ENCODE measurements at places on chromosomes 7 and 10. TPM values are rescaled to one million over a fixed set of nuclear protein-coding genes. Genes with fewer than 3 reads are reported as not detected.
A peak's percentile ranks its signal among the peaks of the same experiment; 100 is the strongest.

Gene GAD2
- total RNA-seq: not detected

Gene ZNF680
- total RNA-seq: 40.6 TPM

Gene CALML5
- not detected for total RNA-seq

Gene TAS2R41
- total RNA-seq: not detected

DNA sequence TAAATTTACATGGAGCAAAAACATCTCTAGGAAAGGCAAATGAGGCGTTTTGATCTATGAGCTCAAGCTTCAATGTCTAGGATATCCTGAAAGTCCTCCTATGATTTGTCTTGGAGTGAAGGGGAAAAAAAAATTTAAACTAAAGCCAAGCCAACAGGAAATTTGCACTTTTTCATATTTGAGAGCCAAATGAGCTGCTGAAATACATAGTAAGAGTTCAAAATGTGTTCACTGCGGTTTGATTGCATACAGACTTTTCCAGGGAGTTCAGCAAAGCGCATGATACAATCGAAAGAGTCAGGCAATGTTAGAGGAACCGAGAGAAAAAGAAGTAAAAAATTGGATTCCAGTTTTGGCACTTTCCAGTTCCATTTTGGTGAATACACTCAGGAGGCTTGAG lies 633.4 kb upstream of the MGMT start:
- DNase-seq: no peak

DNA sequence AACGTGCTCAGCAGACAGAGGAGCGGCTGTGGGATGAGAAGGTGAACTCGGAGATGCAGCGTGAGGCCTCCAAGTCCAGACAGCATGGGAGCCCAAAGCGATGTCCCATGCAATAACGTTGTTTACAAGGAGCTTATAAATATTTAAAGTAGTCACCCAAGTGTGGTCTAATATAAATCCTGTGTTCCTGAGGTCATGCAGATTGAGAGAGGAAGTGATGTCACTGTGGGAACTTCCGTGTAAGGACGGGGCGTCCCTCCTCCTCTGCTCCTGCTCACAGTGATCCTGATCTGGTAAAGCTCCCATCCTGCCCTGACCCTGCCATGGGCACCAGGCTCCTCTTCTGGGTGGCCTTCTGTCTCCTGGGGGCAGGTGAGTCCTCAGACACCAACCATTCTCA lies 94.7 kb upstream of the PRSS58 start:
- no peak for DNase-seq

DNA sequence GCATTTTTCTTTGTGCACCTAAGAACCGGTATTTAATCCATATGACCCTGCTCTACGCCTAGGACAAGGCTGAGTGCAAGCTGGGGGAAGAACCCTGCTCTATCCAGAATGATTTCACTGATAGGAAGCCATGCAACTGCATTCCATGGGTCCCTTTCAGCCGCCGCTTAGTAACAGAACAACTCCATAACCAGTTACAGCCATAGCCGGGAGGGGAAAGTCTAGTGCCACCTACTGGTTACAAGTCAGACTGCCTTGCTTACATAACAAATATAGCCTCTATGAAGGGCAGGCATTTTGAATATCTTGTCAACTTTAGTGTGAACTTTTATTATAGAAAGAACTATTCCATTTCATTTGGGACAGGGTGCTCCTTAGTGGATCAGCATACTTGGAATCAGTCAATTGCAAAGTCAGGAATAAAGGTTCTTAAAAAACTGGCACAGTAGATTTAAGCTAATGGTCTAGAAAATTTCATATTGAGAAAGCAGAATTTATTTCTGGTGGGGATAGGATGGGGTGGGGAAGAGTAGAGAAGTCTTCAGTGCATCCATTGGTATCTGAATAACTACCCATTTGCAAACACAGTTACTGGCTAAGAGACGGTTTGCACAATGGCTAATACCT lies 521.7 kb downstream of the ADRA2A start:
- DNase-seq: peak; percentile 58

- no peak for DNase-seq
These were observed 20.6 kb upstream of the VPS41 start for GRCh38 chr7:38929460-38930171.

DNA sequence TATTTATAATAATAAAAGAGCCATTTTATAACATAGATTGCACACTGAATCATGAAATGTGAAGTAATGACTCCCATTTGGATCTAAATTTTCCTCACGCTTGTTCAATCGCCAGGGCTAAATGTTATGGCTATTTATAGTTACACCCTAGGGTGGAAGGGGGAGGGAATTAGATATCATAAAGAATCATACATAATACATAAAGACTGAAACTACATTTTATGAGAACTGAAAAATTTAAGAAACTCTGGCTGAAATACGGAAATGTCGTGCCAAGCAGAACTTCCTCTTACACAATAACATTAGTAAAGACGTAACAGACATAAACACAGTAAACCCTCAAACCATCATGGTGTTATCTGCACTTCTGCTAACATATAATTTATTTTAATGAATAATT lies 327.5 kb upstream of the PHF14 start:
- DNase-seq: no peak

GRCh38 chr10:124198871-124199270 lies 105.5 kb upstream of the CHST15 start:
- DNase-seq: no peak

GRCh38 chr7:85041605-85042216 lies 145.1 kb downstream of the SEMA3D start:
- peak; percentile 68 for DNase-seq

- no peak for DNase-seq
These were observed 41.2 kb downstream of the NRCAM start for GRCh38 chr7:108415084-108415483.

DNA sequence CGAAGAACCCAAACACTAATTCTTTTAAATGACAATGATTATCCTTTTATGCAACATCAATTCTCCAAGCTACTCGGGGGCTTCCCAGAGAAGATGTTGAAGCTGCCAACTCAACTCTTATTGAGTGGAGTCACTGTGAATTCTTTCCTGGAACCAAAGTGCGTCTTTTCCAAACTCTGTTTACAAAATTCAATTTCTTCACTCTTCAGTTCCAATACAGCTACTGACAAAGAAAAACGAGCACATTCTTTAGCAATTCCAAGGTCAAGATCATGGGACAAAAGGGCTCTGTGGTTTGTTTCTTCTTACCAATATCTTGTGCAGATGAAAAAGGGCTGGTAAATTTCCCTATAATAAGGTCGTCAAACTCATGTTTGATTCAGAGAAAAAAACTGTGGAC lies 74.2 kb downstream of the FAS start:
- no peak for DNase-seq

DNA sequence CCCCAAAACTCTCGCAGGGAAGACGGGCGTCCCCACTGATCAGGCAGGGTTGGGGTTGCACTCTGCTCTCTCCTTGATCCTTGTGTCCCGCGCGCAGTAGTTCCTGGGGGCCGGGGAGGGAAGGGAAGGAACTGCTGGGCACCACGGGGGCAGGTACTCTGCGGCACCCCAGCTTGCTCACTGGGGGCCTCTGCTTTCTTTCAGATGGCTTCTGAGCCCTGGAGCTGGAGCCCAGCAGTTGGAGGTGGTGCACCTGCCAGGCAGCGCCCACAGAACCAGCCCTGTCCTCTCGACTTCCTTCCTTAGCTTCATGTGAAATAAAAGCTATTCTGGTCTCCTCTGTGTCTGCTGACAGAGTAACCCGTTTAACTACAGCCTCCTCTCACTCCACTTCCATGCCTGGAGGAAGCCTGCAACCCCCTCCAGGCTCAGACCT lies 12.2 kb downstream of the PLAC9 start:
- peak; percentile 47 for DNase-seq

DNA sequence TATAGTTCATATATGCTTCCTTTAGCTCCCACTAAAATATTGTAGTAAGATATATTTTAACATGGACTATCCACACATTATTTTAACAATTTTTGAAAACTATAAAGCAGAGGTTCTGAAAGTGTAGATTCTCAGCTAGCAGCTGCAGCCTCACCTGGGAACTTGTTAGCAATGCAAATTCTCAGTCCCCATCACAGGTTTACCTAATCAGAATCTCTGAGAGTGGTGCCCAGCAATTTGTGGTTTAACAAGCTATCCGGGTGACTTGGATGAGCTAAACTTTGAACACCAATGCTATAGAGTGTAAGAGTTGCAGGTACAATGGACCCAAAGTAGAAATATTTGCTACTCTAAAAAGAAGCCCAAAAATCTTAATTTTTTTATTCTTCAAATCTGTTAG lies 99.8 kb upstream of the MDFIC start:
- no peak for DNase-seq

DNA sequence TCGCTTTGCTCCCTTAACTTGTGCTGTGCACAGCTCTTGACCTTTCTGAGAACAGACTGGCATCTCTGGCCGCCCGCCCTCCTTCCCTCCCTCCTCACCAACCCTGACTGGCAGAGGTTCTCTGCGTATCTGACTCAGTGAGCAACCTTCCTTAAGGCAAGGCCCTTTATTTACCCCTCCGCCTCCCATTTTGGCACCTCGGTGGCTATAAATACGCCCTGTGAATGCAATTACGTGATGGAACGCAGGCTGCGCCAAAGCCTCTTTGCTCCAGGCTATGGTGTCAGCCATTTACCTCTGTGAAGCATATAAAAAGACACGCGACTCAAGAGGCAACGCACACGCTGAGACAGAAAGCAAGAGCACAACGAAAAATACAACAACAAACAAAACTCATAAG lies 764.3 kb downstream of the SUGCT start:
- DNase-seq: no peak

DNA sequence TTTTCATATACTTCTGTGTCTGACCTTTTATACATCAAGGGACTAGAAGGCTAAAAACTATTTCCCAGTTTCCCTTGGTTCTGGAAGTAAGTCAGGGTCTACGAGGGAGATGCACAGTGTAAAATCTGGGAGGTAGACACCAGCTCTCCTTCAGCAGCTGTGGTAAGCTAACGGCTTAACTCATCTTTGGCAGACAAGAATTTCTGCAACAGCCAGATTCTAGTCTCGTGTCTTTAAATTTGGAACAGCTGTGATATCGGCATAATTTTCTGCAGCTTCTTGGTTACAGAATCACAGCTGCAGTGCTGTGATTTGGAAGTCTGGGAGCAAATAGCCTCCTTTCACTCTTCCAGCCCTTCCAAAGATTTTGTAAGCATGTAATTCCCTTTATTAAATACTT lies 37.4 kb upstream of the ABCB4 start:
- DNase-seq: peak; percentile 28

GRCh38 chr10:120607710-120608703 lies 151.0 kb downstream of the PLPP4 start:
- DNase-seq: no peak

All from myocyte (in vitro differentiated cells).